Naive thymus-derived CD8-positive, alpha-beta T cell (primary cell): ENCODE measurements at places on chromosomes 3 and 15. TPM values are rescaled to one million over a fixed set of nuclear protein-coding genes. Genes with fewer than 3 reads are reported as not detected.

DNA sequence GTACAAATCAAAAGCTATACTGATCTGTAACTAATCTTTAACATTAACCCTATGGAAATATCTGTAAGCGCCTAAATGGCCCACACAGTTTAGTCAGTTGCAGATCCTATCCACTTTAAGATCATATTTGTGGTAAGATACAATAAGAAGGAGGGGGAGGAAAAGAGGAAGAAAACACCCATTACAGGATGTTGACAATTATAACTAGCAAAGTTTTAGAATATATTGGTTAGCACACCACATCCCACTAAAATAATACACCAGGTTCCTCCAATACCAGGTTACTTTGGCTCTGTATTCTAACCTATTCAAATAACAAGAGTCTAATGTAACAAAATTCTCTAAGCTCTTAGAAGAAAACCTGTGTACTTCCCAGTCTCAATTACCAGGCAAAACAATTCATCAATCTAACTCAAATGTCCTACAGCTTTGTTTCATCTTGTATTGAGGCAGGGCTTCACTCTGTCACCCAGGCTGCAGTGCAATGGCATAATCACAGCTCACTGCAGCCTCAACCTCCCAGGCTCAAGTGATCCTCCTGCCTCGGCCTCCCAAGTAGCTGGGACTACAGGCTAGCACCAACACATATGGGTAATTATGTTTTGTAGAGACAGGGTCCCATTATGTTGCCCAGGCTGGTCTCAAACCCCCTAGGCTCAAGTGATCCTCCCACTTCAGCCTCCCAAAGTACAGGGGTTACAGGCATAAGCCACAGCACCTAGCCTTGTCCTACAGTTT is 4.2 kb downstream of the SLC4A7 start:
- H3K4me1 ChIP-seq, result peaks cover 68% of the 10 kb centered on the region
- H3K36me3 ChIP-seq, result peaks cover 9% of the 10 kb centered on the region
- peak overlapping the region; percentile 100 for H3K4me3 ChIP-seq
- peak; percentile 25 for DNase-seq
- peak overlapping the region; percentile 90 for H3K27ac ChIP-seq

- peak overlapping the region; percentile 2 for H3K4me3 ChIP-seq
- no peak for DNase-seq
- peak overlapping the region; percentile 24 for H3K27ac ChIP-seq
- H3K4me1 ChIP-seq, result peaks cover 89% of the 10 kb centered on the region
- H3K36me3 ChIP-seq, result no peaks in the 10 kb centered on the region
- no peaks in the 10 kb centered on the region for H3K27me3 ChIP-seq
Observed at GRCh38 chr15:85500060-85500708, 119.8 kb downstream of the AKAP13 start.

GRCh38 chr15:40543631-40544294 is 21.1 kb downstream of the CCDC32 start:
- H3K27ac ChIP-seq, result peak overlapping the region; percentile 43
- H3K27me3 ChIP-seq, result no peaks in the 10 kb centered on the region
- no peak for DNase-seq
- H3K4me1 ChIP-seq, result peaks cover 41% of the 10 kb centered on the region

The ZPLD1 gene
- total RNA-seq, result not detected

The TERB2 gene
- not detected for total RNA-seq

DNA sequence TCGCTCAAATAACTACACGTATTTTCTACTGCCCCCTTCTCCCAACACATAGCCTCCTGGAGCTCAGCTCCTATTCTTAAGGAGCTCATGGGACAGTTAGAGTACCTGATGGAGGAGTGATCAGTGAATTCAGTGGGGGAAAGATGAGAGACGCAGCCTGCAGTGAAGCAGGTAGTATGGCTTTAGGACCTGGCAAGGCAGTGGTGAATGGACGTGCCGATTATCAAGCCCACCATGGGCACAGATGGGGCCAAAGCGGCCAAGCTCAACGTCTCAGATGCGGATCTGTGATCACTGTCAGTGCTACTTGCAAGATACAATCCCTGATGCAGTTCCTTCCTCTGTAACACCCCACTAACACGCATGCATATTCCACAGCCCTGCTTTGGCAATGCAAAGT is 45.8 kb upstream of the ATP2B2 start:
- no peak for DNase-seq
- peaks cover 2% of the 10 kb centered on the region for H3K27me3 ChIP-seq
- no peaks in the 10 kb centered on the region for H3K36me3 ChIP-seq
- H3K27ac ChIP-seq, result no peak overlapping the region
- no peak overlapping the region for H3K4me3 ChIP-seq
- peaks cover 6% of the 10 kb centered on the region for H3K4me1 ChIP-seq

GRCh38 chr3:148642616-148643015 is 55.1 kb upstream of the AGTR1 start:
- H3K36me3 ChIP-seq, result no peaks in the 10 kb centered on the region
- H3K4me3 ChIP-seq, result no peak overlapping the region
- DNase-seq, result no peak
- H3K27ac ChIP-seq, result no peak overlapping the region
- no peaks in the 10 kb centered on the region for H3K27me3 ChIP-seq
- no peaks in the 10 kb centered on the region for H3K4me1 ChIP-seq
